ENCODE measurements at places on chromosomes 2 and 18.
A peak's percentile ranks its signal among the peaks of the same experiment; 100 is the strongest.

GRCh38 chr2:64751286-64752260 is 97.9 kb upstream of the SERTAD2 start:
- peak; percentile 100 for DNase-seq

- no peak for DNase-seq
Observed at GRCh38 chr18:65906621-65907034, 155.8 kb downstream of the CDH7 start.

DNA sequence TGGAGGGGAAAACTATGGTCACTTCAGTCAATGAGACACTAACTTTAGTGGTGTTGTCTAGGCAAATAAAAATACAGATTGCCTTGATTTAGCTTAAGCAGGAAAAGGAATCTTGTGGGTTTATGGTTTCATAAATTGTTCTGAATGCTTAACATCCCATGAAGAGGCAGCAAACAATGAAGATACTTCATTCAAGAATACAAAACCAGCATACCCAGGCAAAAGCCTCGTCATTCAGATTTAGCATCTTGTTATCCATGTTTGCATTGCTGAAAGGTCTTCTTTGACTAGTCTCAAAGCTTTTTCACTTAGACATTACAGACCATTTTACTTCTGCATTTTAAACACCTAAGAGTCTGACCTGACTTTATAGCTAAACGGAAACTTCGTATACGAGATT is 272.7 kb upstream of the FSHR start:
- DNase-seq: no peak

GRCh38 chr18:13672657-13673056 is 53.7 kb downstream of the FAM210A start:
- no peak for DNase-seq

- no peak for DNase-seq
Observed at GRCh38 chr2:177334940-177335543, 57.5 kb upstream of the AGPS start.

DNA sequence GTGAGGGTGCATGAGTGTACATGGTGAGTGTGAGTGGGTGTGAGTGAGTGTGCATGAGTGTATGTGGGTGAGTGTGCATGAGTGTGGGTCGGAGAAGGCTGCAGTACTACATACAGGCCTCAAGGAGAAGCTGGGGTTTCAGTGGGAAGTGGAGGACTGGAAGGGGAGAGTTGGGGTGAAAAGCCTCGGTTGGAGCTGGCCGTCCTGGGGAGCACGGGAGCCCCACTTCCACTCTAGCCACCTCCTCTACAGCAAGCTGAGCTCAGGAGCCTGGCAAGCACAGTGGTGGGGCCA is 68.7 kb upstream of the HPCAL1 start:
- no peak for DNase-seq

DNA sequence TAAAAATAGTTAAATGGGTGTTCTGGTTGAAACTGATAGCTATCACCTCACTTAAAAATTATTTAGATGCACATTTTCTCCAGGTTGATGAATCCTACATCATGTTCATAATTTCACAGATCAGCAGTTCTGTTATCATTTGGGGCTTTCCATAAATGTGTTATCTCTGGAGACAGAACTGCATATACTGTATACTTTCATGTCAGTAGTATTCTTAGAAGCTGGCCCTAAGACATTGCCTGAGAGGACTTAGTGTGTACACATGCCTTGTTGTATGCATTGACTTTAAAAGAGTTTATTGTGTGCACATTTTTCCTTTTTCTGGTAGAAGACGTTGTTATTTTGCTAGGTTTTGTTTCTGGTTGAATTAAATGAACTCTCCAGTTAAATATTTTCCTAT is 41.0 kb downstream of the PIK3C3 start:
- no peak for DNase-seq

- DNase-seq: no peak
Observed at GRCh38 chr18:62554061-62554815, 31.4 kb downstream of the ZCCHC2 start.

- no peak for DNase-seq
Observed at GRCh38 chr2:131567891-131568290, 40.2 kb downstream of the CCDC74A start.

DNA sequence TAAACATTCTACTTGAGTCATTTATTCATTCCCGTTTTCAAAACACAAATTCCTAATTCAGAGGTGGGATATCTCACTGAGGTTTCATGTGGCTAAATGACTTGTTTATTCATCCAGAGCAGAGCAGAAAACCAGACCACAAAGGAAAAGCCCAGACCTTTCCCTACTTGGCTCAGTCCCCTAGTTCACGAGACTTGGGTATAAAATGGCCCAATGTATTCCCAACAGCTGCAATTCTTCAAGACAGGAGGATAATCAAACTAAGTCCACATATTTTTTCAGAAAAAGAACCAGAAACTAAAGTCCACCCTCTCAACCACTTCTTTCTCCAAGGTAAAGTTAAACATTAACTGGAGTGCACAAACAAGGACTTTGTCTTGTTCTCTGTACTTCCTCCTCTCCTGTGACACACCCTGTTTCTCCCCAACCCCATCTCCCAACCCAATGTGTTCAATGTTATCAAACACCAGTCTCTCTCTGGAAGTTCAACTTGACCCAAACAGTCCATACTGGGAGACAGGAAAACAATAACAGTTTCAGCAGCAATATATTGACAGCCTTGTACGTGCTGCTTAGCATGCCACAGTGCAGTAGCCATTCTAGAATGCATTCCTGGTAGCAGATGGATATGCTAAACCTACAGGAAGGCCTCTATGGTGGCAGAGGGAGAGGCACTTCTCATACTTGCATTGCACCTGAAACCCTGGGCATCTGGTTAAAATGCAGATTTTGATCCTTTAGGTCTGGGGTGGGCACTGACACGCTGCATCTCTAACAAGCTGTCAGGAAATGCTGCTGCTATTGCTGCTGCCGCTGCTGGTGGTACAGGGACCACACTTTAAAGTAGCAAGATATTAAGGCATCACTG is 110.7 kb downstream of the INO80D start:
- DNase-seq: no peak

GRCh38 chr2:3669656-3670055 is 11.7 kb downstream of the ALLC start:
- DNase-seq: no peak

GRCh38 chr18:23878336-23878900 is 136.1 kb upstream of the TTC39C start:
- DNase-seq: no peak

Measured in substantia nigra (tissue), 51 donors.